Activated T-helper 1 cell treated with anti-CD3 and anti-CD28 coated beads, Interleukin-2, amount 50 U/mL, for 16 hours (primary cell): ENCODE measurements at places on chromosomes 2 and 18.
A peak's percentile ranks its signal among the peaks of the same experiment; 100 is the strongest.

DNA sequence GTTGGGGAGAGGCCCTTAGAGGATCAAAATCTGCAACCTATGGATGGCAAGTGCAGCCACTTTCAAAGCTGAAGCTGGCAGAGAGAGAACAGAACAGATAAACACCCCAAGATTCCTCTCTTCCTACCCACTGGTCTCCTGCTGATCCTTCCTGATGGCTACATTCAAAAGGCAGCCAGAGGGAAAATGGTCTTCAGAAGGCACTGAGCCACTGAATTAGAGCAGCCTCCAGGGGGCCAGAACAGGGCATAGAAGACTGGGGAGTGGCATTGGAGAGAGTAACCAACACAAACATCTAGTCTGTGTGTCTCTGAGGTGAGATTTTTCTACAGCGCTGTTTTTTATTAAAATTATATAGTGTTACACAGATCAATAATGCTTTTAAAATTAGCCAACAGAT lies 432.6 kb downstream of the PARD3B start:
- no peak for DNase-seq

DNA sequence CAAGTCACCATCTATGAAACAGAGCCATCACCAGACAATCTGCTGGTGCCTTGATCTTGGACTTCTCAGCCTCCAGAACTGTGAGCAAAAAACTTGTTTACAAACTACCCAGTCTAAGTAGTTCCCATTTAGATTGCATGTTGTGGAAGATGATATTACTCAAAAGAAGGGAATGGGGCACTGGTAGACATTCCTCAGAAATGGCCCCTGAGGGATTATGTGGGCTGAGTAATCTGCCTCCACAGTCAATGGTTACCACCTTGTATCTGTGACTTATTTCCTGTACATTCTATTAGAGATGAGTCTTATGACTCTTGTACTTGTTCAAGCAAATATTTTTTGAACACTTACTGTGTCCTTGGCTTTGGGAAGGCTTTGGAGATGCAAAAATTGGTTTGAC lies 160.4 kb downstream of the NUP35 start:
- DNase-seq, result no peak

DNA sequence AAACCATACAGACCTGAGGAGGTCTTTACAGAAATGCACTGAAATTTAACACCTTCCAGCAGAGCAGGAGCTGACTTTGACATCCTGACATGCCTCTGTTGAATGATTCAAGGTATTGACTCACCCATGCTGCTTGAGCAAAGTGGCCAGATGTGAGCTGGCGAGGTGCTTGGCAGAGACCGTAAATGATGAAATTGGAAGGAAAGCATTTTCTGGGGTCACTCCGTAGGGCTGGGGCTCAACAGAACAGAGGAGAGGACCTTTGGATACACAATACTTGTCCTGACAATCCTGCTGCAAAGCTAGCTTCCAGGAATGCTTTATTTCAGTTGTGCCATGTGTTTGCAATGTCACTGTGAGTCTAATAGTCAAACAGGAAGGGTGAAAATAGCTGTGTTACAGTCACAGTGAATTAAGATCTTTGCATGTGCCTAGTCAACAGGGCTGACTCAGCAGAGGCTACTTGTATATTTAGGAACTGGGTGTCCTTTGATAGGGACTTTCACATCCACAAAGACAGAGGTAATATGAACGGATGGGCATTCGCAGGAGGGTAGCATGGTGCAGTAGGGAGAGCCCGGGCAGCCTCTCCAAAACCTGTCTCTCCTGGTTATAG lies 31.6 kb upstream of the NCK2 start:
- no peak for DNase-seq

GRCh38 chr2:27663285-27664153 lies at the start of the genes SLC4A1AP and SUPT7L:
SLC4A1AP (plus strand) TSS chr2:27663889; CDS start chr2:27663915, 26 bp downstream.
SUPT7L (minus strand) TSS chr2:27663614; CDS start chr2:27662192, 1,422 bp downstream.
- peak; percentile 58 for DNase-seq

- no peak for DNase-seq
Measured at GRCh38 chr18:61606068-61606660, 272.9 kb downstream of the CDH20 start.

- no peak for DNase-seq
Measured at GRCh38 chr2:157836531-157836930, 39.6 kb downstream of the ACVR1 start.

- no peak for DNase-seq
Measured at GRCh38 chr18:48011926-48012465, 81.5 kb upstream of the SMAD2 start.

- no peak for DNase-seq
Measured at GRCh38 chr2:1816414-1816911, 72.1 kb upstream of the PXDN start.

DNA sequence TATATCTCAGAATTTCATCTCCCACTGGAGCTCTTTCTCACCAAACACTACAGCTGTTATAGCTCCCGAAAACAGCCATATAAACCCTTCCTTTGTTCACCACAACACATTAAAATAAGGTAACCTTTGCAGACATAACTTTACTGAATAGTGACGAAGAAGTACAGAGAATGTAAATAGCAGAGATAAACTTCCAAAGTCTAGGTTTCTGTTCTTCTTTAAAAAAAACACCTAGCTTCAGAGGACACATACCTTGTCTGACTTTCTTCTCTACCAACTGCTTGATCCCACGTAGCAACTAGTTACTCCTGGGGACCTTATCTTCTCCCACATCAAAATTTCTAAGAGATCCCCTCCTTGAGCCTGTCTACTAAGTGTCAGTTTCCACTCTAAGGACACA lies 32.3 kb downstream of the ATL2 start:
- no peak for DNase-seq

DNA sequence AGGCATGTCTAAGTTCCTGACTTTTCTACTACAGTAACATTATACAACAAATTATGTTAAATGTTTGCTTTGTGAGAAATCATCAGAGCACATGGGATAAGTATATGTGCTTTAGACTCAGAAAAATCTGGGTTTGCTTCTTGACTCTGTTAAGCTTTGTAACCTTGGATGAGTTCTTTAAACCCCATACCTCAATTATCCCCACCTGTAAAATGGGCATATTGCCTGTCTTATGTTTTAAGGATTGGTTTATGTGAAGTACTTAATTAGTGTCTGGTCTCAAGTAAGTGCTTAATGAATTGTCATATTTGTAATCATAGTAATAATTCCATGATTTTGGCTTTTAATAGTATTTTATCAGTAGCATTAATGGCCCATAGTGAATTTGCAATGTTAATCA lies 135.8 kb downstream of the TAF4B start:
- DNase-seq, result no peak

- DNase-seq, result no peak
Measured at GRCh38 chr2:146189541-146189940, 1655.3 kb upstream of the ACVR2A start.

DNA sequence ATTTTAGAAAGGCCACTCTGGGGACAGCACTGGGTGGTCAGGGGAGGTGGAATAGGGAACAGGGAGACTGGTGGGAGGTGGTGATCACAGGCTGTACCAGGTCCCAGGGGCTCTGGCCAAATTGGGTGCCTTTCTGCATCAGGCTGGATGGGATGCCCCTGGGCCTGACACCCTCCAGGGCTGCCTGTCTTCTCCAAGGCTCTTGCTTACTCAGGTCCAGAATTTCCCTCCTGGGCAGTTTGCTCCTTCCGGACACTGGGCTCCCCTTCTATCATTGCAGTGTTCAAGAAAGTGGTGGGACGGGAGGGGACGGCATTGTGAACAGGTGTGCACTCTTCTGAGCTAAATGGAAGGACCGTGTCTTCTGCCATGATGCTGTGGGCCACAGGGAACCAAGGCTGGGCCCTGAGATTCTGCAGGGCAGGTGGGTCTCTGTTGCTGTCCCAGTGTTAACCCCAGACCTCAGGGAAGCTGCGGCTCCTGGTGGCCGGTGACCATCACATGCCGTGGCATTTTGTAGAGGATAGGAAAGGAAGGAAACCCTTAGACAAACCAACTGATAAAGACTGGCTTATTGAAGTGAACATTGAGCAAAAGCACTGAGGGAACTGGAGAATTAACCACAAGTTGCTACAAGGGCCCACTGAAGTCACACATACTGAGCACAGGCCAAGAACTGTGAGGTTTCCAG lies 93.7 kb upstream of the HS6ST1 start:
- DNase-seq, result no peak

GRCh38 chr18:32749809-32750208 lies 23.0 kb downstream of the KLHL14 start:
- DNase-seq, result no peak

- DNase-seq, result no peak
Measured at GRCh38 chr2:55961318-55961911, 37.8 kb upstream of the EFEMP1 start.

DNA sequence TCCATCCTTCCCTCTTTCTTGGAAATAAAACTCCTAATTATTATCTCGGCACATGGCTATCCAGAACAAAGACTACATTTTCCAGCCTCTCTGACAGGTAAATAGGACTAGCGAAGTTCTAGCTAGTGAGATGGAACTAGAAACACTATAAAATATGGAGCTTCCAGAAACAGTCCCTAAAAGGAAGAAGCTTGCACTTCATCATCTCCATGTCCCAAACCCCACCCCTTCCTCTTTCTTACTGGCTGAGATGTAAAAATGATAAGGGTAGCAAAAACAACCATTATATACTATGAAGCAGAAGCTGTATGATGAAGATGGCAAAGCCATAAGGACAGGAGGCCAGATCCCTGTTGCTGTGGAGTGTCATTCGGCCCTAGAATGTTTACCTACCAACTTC lies 11.7 kb upstream of the ACTR2 start:
- DNase-seq, result no peak

DNA sequence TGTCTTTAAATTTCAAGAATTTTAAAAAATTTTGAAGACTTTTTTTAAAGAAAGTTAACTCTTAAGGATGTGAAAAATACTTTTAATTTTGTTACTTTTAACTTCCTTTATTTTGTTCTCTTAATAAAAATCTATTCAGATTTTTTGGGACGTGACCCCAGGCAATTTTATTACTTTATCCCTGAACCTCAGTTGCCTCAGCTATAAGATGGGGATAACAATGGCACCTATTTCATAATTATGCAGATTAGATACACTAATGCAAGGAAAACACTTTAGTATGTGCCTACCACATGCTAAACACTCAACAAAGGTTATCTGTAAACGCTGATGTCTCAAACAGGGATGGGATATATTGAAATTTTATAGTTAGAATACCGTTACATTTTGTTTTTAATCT lies 1.5 kb upstream of the SCYGR1 start:
- no peak for DNase-seq

- no peak for DNase-seq
Measured at GRCh38 chr18:55862693-55863390, 274.9 kb upstream of the TCF4 start.

- no peak for DNase-seq
Measured at GRCh38 chr18:30810580-30810979, 232.0 kb downstream of the DSC3 start.

DNA sequence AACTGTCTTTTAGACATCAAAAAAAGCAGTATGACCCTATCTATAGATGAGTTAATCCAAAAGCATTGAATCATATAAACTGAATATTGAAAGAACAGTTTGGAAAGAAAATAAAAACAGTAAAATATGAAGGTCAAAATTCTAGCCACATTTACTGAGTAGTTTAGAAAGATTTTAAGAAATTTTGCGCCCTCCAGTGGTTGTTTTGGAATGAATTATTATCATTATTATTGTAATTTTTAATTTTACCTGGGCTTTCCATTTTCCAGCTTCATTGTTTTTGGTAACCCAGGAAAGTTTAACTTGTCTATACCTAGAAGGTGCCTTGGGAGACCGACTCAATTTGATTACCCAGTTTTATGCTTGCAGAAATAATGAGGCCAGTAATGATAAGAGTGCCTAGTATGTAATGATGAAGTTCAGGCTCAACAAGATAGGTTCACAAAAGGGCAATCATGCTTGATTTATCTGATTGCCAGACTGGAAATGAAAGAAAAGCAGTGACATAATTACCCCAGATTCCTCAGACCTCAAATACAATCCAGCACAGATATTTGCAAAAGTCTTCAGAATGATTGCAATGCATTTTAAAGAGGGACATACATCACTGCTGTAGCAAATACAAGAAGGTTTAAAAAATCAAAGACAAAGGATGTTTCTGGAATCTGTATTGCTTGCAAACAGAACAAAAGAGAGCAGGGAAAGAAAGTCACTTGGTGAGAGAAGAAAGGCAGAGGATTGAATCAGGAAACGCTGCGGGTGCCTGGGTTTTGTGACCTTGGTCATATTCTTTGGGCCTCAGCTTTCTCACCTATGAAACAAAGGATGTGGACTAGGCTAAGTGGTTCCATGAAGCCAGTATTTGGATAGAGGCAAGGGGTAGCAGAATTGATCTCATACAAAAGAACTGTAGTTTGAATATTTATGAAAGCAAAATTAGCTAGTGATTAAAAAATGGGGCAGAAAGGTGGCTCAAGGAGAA lies 153.8 kb downstream of the MAP2 start:
- no peak for DNase-seq

GRCh38 chr18:9824474-9824832 lies 61.3 kb upstream of the TXNDC2 start:
- DNase-seq, result no peak

DNA sequence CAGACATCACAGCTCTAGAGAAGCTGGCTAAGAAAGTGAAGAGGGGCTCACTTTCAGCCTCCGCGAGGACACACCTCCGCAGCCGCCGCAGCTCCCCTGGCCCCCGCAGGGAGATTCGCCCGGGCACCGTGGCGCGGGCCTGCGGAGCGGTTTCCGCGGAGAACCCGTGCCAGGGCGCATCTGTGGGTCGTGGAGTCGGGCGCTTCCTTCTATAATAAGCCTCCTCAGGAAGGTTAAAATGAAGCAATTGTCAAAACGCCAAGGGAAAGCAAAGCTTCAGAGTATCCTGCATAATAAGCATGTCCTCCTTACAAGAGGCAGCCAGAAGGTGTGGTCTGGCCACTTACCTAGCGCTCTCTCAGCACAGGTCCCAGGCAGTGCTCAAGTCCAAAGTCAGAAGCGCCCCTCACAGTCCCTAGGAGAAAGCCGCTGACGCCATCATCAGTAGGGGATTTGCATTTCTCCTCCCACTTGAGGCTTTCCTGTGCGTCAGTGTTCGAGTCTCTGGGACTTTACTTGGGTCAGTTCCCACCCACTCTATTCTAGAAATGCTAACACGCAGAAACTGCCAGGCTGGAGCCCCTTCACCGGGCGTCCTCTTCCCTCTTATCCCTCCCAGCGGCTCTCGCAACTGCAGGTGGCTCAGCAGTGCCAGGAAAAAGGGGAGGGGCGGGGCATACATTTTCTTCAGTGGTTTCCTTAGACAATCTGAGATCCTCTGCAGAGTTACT lies at the start of gene STAT4:
Gene STAT4 (minus strand): TSS at position 395 of the 731 bp plus-strand sequence. CDS start 2,791 bp downstream, outside the sequence.
- peak; percentile 65 for DNase-seq

- no peak for DNase-seq
Measured at GRCh38 chr2:143949121-143949848, 570.6 kb downstream of the ZEB2 start.

DNA sequence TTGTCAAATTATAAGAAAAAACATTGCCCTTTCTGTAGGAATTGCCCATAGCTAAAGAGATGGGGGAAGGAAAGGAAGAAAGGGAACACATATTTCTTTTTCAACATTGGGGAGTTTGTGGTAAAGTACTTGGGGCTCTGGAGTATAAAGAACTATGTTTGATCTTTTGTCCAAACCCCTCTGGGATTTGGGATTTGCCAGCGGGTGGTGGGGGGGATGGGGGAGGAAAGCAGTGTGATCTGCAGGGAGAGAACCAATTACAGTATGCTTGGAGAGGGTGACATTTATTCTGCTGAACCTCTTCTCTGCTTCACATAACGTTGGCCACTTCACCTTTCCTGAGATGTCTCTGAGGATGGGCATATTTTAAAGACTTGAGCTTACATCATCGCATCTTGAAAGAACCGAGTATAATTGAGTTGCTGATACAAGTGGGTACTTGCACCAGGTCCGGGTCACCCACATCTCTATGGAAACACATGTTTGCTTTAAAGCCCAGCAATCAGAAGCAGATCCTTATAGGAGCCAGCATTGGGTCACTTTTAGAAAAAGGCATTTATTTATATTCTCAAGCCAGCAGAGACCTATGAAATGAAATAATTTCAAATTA lies 73.1 kb downstream of the SPATS2L start:
- DNase-seq, result no peak
